ENCODE measurements at places on chromosomes 1 and 21. TPM values are rescaled to one million over a fixed set of nuclear protein-coding genes. Genes with fewer than 3 reads are reported as not detected.

RAB42 gene
- 1.4 TPM for total RNA-seq

BEST4 gene
- total RNA-seq, result not detected

ROR1 gene
- total RNA-seq, result 0.53 TPM

FHL3 gene
- total RNA-seq, result 27.7 TPM

TRPM2 gene
- total RNA-seq, result not detected

RAB25 gene
- not detected for total RNA-seq

ITGB2 gene
- not detected for total RNA-seq

SLFNL1 gene
- 0.27 TPM for total RNA-seq

AGBL4 gene
- not detected for total RNA-seq

KIAA1614 gene
- total RNA-seq, result 0.66 TPM

GOLT1A gene
- not detected for total RNA-seq

ARMH1 gene
- not detected for total RNA-seq

RGS18 gene
- not detected for total RNA-seq

DCDC2B gene
- not detected for total RNA-seq

KRTAP19-1 gene
- total RNA-seq, result not detected

TLR5 gene
- total RNA-seq, result 0.27 TPM

RNF207 gene
- total RNA-seq, result 17.6 TPM

GNG4 gene
- total RNA-seq, result not detected

NHLH1 gene
- total RNA-seq, result not detected

USH2A gene
- not detected for total RNA-seq

RORC gene
- total RNA-seq, result 0.13 TPM

Data from thoracic aorta endothelial cell (primary cell).